ENCODE measurements at places on chromosomes 5 and 9.
A peak's percentile ranks its signal among the peaks of the same experiment; 100 is the strongest.

DNA sequence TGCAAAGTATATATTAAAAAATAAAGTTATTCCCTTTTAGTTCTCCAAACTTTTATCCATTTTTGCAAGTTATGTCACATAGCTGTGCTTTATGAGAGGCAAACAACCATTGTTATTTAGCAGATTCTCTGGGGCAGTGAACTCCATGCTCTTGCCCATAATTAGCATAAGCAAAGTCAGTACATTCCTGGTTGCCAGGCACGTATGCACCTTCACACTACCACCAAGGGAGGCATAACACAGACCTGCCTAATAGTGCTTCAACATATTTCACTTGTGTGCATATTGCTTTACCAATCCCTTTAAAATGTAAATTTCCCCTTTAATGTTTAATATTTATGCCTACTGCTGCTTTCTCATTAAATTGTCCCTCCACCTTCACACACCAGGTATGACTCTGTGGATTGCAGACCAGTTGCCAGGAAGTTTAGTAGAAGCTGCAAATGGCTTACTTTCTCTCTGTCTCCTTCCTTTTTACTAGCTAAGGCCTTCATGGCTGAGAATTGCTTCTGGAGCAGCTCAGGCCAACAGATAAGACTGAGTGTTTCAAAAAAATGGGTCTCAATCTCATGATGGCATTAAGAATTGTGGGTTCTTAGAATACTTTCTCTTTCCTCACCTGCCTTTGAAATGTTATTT is 388.2 kb downstream of the PRR16 start:
- no peak for DNase-seq

GRCh38 chr5:117131876-117132275 is 557.3 kb upstream of the SEMA6A start:
- no peak for DNase-seq

GRCh38 chr9:111034898-111035539 is 3.3 kb downstream of the LPAR1 start:
- no peak for DNase-seq

DNA sequence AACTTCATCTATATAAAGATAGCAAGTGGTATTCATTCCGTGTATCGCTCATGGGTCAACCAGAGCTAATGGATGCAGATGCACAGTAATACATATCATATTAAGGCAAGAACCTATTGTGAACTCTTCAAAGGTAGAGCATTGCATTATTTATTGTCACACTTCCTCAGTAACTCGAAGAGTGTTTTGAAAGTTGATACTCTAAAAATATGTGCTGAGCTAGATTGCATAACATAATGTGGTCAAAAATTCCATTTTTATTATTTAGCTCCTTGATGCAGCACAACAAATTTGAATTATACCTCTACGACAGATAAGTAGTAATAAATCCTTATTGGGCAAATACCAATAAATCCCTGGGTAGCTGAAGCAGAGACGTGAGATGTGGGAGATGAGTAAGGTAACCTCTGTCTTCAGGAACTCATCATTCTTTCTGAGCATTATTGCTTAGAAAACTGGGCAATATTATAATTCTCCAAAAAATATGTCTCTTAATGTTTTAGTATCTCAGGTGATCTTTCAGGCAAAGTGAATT is 70.3 kb downstream of the CDH18 start:
- no peak for DNase-seq

DNA sequence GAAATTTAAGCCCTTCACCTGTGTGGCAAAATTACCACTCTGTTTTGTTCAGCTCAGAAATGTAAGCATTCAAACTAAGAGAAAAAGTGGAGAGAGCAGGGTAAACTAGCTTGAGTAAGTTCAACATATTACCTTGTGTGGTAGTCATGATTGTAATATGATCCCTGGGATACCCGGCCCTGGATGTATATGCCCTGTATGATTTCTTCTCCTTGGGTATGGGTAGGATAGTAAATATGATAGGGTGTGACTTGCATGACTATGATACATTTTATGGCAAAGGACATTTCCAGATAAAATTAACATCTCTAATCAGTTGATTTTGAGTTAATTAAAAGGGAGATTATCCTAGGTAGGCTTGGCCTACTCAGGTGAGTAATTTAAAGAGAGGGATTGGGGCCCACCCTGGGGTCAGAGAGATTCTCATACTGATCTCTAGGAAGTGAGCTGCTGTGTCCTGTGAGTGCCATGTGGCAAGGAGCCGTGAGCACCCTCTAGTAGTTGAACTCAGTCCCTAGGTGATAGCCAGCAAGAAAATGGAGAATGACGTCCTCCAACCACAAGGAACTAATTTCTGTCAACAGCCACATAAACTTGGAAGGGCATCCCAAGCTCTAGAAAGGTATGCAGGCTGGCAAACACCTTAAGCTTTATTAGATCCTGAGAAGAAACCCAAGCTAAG is 62.2 kb upstream of the ANXA1 start:
- no peak for DNase-seq

GRCh38 chr5:132754947-132755346 is 7.7 kb downstream of the CCNI2 start:
- DNase-seq: no peak

- DNase-seq: peak; percentile 76
These were observed 76.3 kb upstream of the TNFSF8 start for GRCh38 chr9:115006660-115007059.

- no peak for DNase-seq
These were observed 198.8 kb downstream of the AUH start for GRCh38 chr9:91162784-91163443.

DNA sequence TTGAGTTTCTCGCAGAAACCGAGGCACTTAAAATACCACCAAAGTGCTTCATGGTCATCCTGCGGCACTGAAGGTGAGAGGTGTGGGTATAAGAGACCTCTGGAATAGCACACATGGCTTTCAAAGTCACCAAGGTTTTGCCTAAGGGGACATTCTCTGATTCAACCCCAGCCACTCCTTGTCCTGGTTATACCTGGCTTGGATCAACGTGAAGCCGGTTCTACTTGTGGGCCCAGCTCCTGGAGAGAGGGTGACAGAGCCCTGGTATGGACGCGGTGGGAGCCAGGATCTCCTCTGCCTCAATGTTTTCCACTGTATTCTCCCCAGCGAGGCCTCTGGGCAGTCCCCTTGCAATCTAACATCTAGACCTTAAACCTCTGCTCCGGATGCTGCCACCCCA is 132.0 kb downstream of the FSTL4 start:
- no peak for DNase-seq

DNA sequence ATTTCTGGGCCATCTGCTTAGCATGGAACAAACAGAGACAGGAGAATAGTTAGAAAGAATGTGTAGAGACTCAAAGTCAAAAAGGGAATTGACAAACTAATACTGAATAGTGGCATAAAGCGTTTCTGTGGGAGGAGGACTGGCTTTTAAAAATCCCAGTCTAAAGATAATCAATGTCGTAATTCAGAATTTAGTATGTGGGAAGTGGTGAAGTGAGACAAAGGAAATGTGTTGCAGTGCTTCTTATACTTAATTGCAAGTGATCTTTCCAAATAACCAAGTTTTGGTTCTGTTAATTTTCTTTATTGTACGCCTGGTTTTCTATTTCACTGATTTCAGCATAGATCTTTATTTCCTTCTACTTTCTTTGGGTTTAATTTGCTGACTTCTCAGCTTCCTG is 133.2 kb downstream of the ENTREP1 start:
- DNase-seq: no peak

DNA sequence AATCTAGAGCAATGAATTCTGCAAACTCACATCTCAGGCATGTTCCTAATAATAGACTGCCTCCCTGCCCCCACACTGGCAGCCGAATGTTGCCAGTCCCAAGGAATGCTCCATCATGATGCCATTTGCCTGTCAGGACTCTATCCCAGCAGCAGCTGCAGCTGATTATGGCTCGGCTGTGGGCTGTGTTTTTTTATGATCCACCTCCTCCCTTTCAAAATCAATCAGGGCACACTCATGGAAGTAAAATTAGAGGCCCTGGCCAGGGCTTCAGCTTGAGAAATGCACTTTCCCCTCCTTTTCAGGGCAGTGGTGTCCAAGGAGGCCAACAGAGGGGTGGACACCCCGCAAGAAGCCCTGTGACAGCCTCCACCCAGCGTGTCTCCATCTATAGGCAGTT is 176.7 kb upstream of the S1PR3 start:
- no peak for DNase-seq

DNA sequence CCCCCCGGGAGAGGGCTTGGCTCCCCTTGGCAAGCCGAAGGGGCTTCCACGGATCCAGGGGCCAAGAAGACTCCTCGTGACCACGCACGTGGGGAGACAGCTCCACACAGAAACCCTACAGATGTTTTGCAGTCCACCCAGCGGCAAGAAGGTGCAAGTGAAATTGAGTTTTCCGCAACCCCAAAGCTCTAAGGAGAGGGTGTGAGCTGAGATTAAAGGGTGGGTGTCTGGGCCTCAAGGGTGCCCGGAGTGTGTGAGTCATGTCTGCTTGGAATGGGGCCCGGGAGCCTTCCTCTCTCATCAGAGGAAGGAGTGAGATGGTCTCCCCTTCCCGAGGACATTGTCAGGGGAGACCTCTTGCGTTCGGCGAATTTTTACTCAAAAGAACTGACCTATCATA is 79.1 kb downstream of the OLFM1 start:
- DNase-seq: no peak

DNA sequence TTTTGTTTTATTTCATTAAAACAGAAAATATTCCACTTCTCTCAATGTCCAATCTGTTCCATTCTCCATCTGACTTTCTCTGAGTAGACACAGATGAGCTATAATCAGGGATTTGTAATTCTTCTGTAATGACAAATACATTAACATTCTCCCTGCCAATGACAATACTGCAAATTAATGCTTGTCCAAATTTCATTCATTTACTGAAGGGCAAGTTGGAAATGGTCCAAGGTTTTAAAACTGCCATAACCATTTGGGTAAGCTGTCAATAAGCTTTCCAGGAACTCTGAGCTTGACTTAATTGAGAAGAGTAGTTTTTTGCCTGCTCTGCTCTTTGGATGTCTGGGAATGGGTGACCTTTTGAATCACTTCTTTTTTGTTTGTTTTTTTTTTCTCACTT is 253.5 kb downstream of the DMRTA1 start:
- no peak for DNase-seq

- no peak for DNase-seq
These were observed 50.9 kb upstream of the SUSD3 start for GRCh38 chr9:93007529-93008058.

DNA sequence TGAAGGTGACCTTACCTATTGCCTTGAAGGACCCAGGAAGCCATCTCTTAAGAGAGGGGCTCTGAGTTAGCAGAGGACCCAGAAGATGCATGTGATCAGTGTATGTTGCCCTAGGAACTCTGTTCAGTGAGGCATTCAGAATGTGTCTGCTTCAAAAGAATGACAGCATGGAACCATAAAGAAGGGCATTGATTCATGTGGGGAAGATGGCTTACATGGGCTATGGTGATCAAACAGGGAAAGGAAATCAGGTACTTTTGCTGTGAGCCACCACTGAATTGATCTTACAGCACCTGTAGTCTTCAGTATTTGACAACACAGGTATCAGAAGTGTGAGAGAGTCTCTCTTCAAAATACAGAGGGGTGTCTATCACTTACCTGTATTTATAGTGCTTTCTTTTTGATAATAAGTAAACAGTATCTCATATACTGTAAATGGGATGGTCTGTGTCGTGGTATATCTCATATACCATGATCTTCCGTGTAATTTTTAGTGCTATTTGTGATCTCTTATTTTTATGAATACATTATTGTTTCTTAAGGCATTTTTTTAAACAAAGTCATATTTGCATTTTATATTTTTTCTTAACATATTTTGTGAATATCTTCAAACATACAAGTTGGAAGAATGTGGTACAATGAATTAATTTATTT is 57.0 kb downstream of the FOCAD start:
- DNase-seq: no peak

DNA sequence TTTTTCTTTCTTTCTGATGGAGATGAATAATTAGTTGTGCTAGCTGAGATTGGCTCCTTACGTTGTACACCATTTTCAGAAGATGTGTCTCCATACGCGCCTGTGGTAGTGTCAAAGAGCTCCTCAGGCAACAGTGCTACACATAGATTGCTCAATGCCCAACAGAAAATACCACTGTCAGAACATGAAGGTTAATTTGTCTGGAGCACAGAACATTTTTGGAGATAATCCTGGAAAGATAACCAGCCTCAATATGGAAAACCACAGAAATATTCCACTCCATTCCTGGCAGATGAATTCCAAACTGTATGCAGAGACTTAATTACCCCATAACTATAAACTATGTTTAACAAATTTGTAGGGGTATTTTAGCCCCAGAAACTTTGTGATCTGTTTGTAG is 233.6 kb downstream of the MARCHF11 start:
- DNase-seq: no peak

- no peak for DNase-seq
These were observed 5.4 kb downstream of the SYK start for GRCh38 chr9:90807006-90807405.

DNA sequence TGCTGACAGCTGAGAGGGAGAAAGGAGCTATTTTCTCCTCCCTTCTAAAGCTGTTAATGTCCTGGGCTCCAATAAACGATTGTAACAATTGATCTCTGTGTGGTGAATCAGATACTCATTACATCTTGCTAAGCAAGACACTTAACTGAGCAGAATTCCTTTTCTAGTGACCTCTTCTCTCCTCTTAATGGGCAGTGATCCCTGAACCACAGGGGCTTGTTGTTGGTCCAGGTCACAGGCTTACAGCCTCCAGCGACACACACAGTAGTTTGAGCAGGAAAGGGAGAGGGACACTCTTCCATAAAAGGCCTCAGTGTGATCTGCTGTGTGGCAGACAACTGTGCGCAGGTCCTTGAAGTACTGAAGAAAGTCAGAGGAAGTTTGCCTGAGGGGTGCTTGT is 58.5 kb upstream of the MYO10 start:
- no peak for DNase-seq

DNA sequence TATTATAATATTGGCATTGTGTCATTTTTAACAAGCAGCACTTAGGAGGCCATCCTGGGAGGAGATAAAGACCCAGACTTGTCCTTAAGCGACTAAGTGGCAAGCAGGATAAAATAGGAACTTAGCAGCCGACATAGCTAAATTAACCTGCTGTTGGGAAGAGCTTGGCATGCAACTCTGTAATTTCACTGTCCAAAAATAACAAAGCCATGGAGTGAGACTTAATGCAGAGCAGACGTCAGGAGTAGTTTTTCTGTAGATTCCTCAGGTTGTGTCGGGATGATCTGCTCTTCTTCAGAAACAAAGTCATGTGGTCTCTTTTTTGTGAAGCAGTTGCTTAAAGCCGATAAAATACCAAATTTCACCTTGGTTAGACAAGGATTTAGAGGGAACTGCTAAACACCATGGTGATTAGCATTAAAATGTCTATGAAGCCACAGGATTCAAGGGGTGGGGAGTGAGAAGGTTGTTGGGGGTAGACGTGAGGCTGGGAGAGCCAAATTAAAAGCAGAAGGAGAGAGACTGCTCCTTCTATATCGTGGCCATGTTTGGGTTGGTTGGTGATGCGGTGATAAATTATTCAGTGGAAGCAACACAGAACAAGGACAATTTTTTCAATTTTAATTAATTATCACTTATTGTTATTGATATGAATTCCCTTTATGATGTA is 303.0 kb downstream of the CSNK1G3 start:
- no peak for DNase-seq

GRCh38 chr5:143204474-143205246 is 198.8 kb downstream of the NR3C1 start:
- no peak for DNase-seq
